ENCODE measurements at places on chromosomes 3 and 15. TPM values are rescaled to one million over a fixed set of nuclear protein-coding genes. Genes with fewer than 3 reads are reported as not detected.

LRTM1 gene
- total RNA-seq, result not detected

CAMK2N2 gene
- 0.64 TPM for total RNA-seq

LCTL gene
- not detected for total RNA-seq

GASK1A gene
- total RNA-seq, result not detected

MAGI1 gene
- not detected for total RNA-seq

MKRN3 gene
- total RNA-seq, result 0.80 TPM

NOX5 gene
- total RNA-seq, result not detected

RARRES1 gene
- total RNA-seq, result not detected

CACNA1D gene
- total RNA-seq, result 1.5 TPM

IL5RA gene
- not detected for total RNA-seq

PLCH1 gene
- 0.24 TPM for total RNA-seq

NTRK3 gene
- 0.53 TPM for total RNA-seq

CLSTN2 gene
- not detected for total RNA-seq

IGF2BP2 gene
- 0.28 TPM for total RNA-seq

All from activated T-helper 17 cell treated with anti-CD3 and anti-CD28 coated beads, Interleukin-2, amount 50 U/mL, for 72 hours (primary cell).